Fibroblast of mammary gland (primary cell): ENCODE measurements at places on chromosomes 5 and 9.

DNA sequence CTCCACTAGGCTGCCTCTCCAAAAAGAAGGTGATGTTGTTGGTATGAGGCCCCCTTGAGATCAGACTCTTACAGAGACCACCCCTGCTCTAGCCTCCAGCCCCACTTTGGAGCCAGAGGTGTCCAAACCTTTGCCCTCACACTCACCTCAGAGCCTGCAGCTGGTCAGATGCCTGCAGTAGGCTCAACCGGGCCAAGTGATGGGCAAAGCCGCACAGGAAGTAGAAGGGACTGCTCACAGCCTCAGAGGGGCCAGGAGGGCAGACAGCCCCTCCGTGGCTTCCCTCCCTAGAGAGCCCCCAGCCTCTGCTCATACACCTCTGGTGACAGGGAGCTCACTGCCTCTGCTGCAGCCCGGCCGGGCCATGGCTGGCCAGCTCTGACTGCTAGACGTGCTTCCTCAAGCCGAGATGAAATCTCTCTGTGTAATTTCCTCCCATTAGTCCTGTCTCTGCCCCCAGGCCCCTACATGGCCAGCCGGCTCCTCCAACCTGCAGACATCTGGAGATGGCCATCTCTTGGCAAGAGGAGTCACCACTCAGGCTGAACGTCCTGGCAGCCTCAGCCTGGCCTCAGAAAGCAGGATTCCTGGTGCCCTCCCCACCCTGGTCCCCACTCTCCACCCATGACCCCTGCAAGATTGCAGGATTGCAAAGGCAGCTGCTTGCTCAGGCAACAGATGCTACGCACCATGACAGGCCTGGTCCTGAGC is 7.3 kb upstream of the TCF7 start:
- no peak for DNase-seq

GRCh38 chr9:133786907-133787753 is 49.0 kb upstream of the SARDH start:
- DNase-seq, result no peak

- DNase-seq, result no peak
Measured at GRCh38 chr5:134462047-134462575, 50.4 kb upstream of the CDKN2AIPNL start.

GRCh38 chr9:107653263-107653821 is 163.8 kb upstream of the KLF4 start:
- DNase-seq, result no peak

- DNase-seq, result peak; percentile 69
Measured at GRCh38 chr5:64789457-64789856, 20.7 kb downstream of the CWC27 start.

GRCh38 chr9:125433461-125434011 is 171.9 kb downstream of the GAPVD1 start:
- DNase-seq, result peak; percentile 16
